ENCODE measurements at places on chromosomes 6 and 20. TPM values are rescaled to one million over a fixed set of nuclear protein-coding genes. Genes with fewer than 3 reads are reported as not detected.
A peak's percentile ranks its signal among the peaks of the same experiment; 100 is the strongest.

DNA sequence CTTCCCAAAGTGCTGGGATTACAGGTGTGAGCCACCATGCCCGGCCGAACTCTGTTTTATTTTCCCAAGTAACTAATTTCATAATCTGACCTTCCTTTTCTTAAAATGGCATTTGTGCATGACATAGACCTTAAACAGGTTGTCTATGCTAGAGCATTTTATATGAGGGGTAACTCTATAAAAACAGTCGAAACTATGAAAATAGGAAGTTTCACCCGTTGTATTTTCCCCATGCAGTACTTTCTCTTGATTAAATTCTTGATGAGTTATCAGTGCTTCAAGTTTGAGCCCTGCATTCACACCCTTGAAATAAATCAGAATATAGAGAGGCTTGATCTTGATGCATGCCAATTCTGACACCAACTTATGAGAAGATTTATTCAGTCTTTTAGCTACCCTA lies 11.7 kb downstream of the TBPL1 start:
- no peaks in the 10 kb centered on the region for H3K27me3 ChIP-seq
- no peak overlapping the region for H3K27ac ChIP-seq
- DNase-seq: no peak

DNA sequence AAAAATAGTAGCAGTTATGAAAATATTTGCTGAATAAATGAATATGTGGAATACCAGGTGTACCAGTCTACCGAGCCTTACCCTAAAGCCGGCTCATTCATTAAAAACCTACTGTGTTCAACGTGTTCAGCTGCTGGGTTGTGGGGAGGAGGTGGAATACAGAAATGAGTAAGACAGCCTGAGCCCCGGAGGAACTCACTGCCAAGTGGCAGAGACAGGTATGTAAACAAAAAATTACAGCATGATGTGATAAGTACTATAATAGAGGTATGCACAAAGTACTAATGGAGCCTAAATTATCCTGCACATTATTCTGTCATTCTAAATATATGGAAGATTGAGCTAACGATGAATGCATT lies 6.8 kb upstream of the ADTRP start:
- H3K27ac ChIP-seq: no peak overlapping the region
- H3K4me1 ChIP-seq: no peaks in the 10 kb centered on the region
- H3K4me3 ChIP-seq: no peak overlapping the region
- no peaks in the 10 kb centered on the region for H3K36me3 ChIP-seq
- no peak for DNase-seq

DNA sequence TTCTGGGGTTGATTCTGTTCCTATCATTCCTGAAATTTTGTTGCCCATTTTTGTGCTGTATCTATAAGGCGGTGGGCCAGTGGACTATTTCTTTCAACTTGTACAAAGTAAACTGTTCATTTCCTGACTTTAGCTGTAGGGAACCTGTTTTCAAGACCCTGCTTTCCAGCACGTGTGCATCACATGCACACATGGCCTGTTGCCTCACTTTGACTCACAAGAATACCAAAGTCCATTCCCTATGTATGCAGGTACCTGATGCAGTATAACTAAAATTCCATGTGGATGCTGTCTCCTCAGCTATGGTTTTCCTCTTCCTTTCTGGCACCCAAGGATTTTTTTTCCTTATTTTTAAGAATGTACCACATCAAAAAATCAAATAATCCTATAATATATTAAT lies 284.1 kb upstream of the MANEA start:
- no peaks in the 10 kb centered on the region for H3K27me3 ChIP-seq
- no peak overlapping the region for H3K4me3 ChIP-seq
- no peaks in the 10 kb centered on the region for H3K4me1 ChIP-seq
- no peaks in the 10 kb centered on the region for H3K36me3 ChIP-seq

DNA sequence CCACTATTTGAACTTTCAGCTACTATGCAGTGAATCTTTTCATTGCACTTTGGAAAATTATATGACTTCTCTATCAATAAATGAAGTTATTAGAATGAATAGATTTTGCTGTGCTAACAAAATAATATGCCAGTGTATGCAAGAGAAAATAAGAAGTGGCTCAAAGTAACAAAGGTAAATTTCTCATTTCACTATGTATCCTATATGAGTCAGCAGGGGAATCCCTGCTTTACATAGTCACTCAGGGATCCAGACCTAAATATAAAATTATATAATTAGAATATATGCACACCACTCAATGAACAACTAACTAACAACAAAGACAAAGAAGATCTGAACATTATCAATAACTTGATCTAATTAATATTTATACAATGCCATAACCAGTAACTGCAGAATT lies 390.8 kb upstream of the IRAK1BP1 start:
- no peak overlapping the region for H3K27ac ChIP-seq
- H3K4me1 ChIP-seq: no peaks in the 10 kb centered on the region
- H3K4me3 ChIP-seq: no peak overlapping the region
- no peak for DNase-seq
- no peaks in the 10 kb centered on the region for H3K36me3 ChIP-seq

DNA sequence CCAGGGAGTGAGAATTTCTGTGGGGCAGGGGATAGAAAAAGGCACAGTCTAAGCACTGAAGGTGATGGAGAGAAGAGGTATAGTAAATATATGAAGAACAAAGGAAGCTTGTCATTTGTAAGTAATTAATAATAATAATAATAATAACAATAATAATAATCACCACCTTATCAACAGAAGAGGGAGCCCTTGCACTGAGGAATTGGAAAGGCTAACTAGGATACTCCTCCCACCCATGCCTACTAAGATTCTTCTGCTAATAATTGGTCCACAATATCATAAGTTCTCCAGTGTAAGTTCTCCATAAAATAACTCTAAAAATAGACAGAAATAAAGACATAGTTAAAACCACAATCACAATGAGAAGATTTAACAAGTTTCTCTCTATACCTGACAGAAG lies 912 bp upstream of the OR12D3 start:
- no peak overlapping the region for H3K4me3 ChIP-seq
- H3K27me3 ChIP-seq: no peaks in the 10 kb centered on the region
- H3K27ac ChIP-seq: no peak overlapping the region
- DNase-seq: no peak
- H3K36me3 ChIP-seq: no peaks in the 10 kb centered on the region
- H3K4me1 ChIP-seq: no peaks in the 10 kb centered on the region

DNA sequence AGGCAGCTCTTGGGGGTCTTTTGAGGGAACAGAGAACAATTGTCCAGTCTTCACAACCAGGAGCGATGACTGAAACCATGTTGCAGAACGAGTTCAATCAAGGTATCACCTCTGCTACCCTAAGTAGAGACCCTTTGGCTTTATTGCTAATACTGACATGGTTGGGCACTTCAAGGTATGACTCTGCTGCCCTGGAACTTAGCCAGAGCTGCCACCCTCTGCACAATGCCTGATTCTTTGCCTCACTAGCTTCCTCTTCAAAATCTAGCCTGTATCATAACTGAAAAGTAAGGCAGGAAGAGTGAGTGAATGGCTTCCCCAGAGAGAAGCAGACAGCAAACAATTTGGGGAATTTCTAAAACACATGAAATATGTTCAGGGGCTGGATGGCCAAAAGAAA lies 592.7 kb upstream of the NRSN1 start:
- peak overlapping the region; percentile 63 for H3K27ac ChIP-seq
- no peak overlapping the region for H3K4me3 ChIP-seq
- H3K27me3 ChIP-seq: no peaks in the 10 kb centered on the region
- DNase-seq: no peak

GRCh38 chr6:27599859-27600532 lies 127.1 kb upstream of the ZNF184 start:
- H3K27me3 ChIP-seq: peaks cover 92% of the 10 kb centered on the region
- no peaks in the 10 kb centered on the region for H3K36me3 ChIP-seq
- no peak overlapping the region for H3K4me3 ChIP-seq
- no peaks in the 10 kb centered on the region for H3K4me1 ChIP-seq
- no peak overlapping the region for H3K27ac ChIP-seq

- H3K4me1 ChIP-seq: no peaks in the 10 kb centered on the region
- no peak for DNase-seq
- H3K36me3 ChIP-seq: no peaks in the 10 kb centered on the region
- no peak overlapping the region for H3K4me3 ChIP-seq
- no peaks in the 10 kb centered on the region for H3K27me3 ChIP-seq
Observed at GRCh38 chr6:133964052-133964451, 11.0 kb downstream of the TBPL1 start.

DNA sequence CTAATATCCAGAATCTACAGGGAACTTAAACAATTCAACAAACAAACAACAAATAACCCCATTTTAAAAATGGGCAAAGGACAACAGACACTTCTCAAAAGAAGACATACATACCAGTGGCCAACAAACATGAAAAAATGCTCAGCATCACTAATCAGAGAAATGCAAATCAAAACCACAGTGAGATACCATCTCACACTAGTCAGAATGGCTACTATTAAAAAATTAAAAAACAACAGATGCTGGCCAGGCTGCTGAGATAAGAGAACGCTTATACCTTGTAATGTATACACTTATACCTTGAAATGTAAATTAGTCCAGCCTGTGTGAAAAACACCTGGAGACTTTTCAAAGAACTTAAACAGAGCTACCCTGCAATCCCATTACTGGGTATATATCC lies 166.8 kb downstream of the IBTK start:
- H3K27me3 ChIP-seq: no peaks in the 10 kb centered on the region
- no peak overlapping the region for H3K27ac ChIP-seq
- no peak overlapping the region for H3K4me3 ChIP-seq
- no peaks in the 10 kb centered on the region for H3K36me3 ChIP-seq

GRCh38 chr20:61497029-61497627 lies 245.1 kb downstream of the CDH4 start:
- H3K4me3 ChIP-seq: no peak overlapping the region
- no peaks in the 10 kb centered on the region for H3K4me1 ChIP-seq
- no peak overlapping the region for H3K27ac ChIP-seq
- no peaks in the 10 kb centered on the region for H3K36me3 ChIP-seq
- H3K27me3 ChIP-seq: no peaks in the 10 kb centered on the region

Gene ZSCAN23
- 5.6 TPM for total RNA-seq

Gene ENPP1
- total RNA-seq: 53.8 TPM

Gene DEFB125
- total RNA-seq: not detected

Gene HCK
- total RNA-seq: 27.4 TPM
